Smooth muscle cell of the coronary artery (primary cell): ENCODE measurements at places on chromosomes 2 and 18. TPM values are rescaled to one million over a fixed set of nuclear protein-coding genes. Genes with fewer than 3 reads are reported as not detected.

Gene ZNF396
- total RNA-seq: 0.59 and 1.6 TPM in 2 replicates

Gene NAT8
- total RNA-seq: not detected in 2 replicates

Gene SLC30A3
- total RNA-seq: 0.38 TPM in 1 of 2 replicates, not detected in the other

Gene REG3G
- total RNA-seq: not detected in 2 replicates

Gene ADD2
- total RNA-seq: under 0.01 and 0.35 TPM in 2 replicates

Gene CMPK2
- 0.15 and 0.35 TPM in 2 replicates for total RNA-seq

Gene SF3B6
- total RNA-seq: 89.5 and 156 TPM in 2 replicates

Gene GPD2
- total RNA-seq: 38.4 and 40.7 TPM in 2 replicates

Gene PXDN
- total RNA-seq: 81.8 and 240 TPM in 2 replicates

Gene NEB
- 0.08 and 0.94 TPM in 2 replicates for total RNA-seq

Gene RAX
- not detected in 2 replicates for total RNA-seq

Gene LTBP1
- total RNA-seq: 258 and 326 TPM in 2 replicates

Gene DSG1
- total RNA-seq: not detected in 2 replicates

Gene XDH
- 0.12 and 0.15 TPM in 2 replicates for total RNA-seq

Gene MOGAT1
- total RNA-seq: not detected in 2 replicates

Gene TYMS
- 8.2 and 14.7 TPM in 2 replicates for total RNA-seq

Gene UGT1A10
- total RNA-seq: 0.23 TPM in 1 of 2 replicates, not detected in the other

Gene EPC2
- total RNA-seq: 12.6 and 16.8 TPM in 2 replicates

Gene CD302
- 2.5 and 7.7 TPM in 2 replicates for total RNA-seq

Gene PARD3B
- 4.1 and 19.1 TPM in 2 replicates for total RNA-seq

Gene CDKL4
- total RNA-seq: 0.82 and 1.2 TPM in 2 replicates

Gene UNC80
- under 0.01 TPM in 1 of 2 replicates, not detected in the other for total RNA-seq

Gene TRIM54
- total RNA-seq: not detected in 2 replicates

Gene LOXL3
- 25.5 and 62.8 TPM in 2 replicates for total RNA-seq

Gene TCF23
- total RNA-seq: 0.82 TPM in 1 of 2 replicates, not detected in the other

Gene MAP3K19
- total RNA-seq: not detected in 2 replicates

Gene RGPD5
- 13.5 and 23.0 TPM in 2 replicates for total RNA-seq

Gene DQX1
- total RNA-seq: not detected in 2 replicates

Gene SERPINB12
- not detected in 2 replicates for total RNA-seq

Gene DCDC2C
- not detected in 2 replicates for total RNA-seq

Gene CNDP1
- not detected in 2 replicates for total RNA-seq

Gene GCKR
- total RNA-seq: 0.12 and 3.5 TPM in 2 replicates

Gene DSEL
- 23.8 and 30.7 TPM in 2 replicates for total RNA-seq

Gene LYPD6
- total RNA-seq: not detected in 2 replicates

Gene MAP2
- 0.82 and 16.0 TPM in 2 replicates for total RNA-seq

Gene MEP1B
- total RNA-seq: 0.12 TPM in 1 of 2 replicates, not detected in the other

Gene ACADL
- total RNA-seq: 0.12 and 0.83 TPM in 2 replicates

Gene ARPC2
- total RNA-seq: 221 and 388 TPM in 2 replicates

Gene CPSF3
- 35.9 and 37.9 TPM in 2 replicates for total RNA-seq

Gene ROCK2
- total RNA-seq: 25.8 and 31.8 TPM in 2 replicates

Gene HOXD12
- not detected in 2 replicates for total RNA-seq

Gene SERPINB11
- total RNA-seq: 0.12 TPM in 1 of 2 replicates, not detected in the other

Gene TCF7L1
- total RNA-seq: 1.9 and 2.0 TPM in 2 replicates

Gene NPHP1
- 3.6 and 7.5 TPM in 2 replicates for total RNA-seq

Gene CCDC74A
- total RNA-seq: 6.1 and 13.8 TPM in 2 replicates

Gene COLEC12
- total RNA-seq: 49.6 and 58.5 TPM in 2 replicates

Gene HOXD13
- not detected in 2 replicates for total RNA-seq

Gene SERPINB4
- total RNA-seq: 3.7 TPM in 1 of 2 replicates, not detected in the other

Gene INHA
- under 0.01 and 0.38 TPM in 2 replicates for total RNA-seq

Gene ITGA4
- total RNA-seq: 8.9 and 63.1 TPM in 2 replicates

Gene TWIST2
- total RNA-seq: 15.7 and 171 TPM in 2 replicates

Gene CCDC138
- 2.8 and 3.0 TPM in 2 replicates for total RNA-seq

Gene RBMS1
- 68.7 and 87.6 TPM in 2 replicates for total RNA-seq
